ENCODE measurements at places on chromosomes 11 and 22.

- DNase-seq, result no peak
These were observed 37.6 kb upstream of the DBX1 start for GRCh38 chr11:20197881-20198280.

DNA sequence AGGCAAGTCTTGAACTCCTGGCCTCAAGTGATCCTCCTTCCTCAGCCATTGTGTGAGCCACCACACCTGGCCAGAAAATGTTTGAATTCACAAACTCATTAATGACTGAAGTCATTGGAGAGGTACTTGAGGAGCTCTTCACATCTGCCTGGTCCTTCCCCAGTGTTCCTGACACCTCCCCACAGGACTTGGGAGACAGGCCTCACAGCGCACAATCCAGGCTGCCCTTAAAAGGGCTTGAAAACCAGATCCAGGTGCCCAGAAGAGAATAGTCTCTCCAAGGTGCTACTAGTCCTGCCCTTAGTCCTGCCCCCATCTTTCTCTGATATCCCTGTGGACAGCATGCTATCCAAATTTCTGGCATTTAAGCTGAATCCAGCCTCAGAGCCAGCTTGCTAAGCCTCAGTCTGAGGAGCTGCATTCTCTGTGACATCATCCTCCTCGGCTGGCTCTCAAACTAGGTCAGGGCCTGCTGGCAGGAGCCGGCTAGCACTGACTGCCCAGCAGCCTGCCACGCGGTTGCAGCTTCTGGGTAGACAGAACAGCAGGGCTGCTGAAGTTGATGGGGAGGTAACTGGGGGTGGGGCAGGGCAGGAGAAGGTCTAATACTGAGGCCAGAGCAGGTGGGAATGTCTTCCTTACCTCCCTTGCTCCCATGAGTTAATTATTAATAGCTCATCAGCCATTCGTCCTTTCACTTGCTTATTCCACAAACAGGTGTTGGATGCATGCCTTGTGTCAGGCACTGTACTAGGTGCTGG, 35.3 kb upstream of the NECTIN1 start:
- peak; percentile 53 for DNase-seq

DNA sequence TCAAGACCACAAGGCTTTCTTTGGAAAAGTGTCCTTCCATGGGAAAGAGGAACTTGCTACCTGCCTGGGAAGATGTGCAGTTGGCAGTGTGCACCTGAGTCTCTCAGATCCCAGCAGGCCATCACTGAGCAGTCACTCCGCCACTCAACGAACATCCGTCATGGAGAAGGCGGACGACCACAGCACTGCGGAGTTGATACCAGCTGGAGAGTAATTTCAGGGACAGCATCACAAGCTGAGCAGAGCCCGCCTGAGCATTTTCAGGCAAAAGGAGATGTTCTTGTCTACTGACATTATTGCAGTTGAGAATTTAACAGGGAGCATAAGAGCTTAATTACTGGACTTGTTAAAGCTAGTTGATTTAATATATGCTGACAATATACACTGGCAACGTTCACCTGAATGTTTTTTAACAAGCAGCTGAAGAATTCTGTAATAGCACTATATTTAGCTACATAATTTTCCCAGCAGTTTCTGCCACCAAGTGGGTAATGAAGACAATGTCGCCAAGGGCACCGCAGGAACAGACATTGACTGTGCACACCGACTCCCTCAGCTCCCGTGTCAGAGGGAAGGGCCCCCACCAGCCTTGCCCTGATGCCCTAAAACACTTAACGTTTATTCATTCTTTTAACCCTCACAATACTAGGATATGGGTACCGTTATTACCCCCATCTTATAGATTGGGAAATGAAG, 52.4 kb upstream of the ARFGAP3 start:
- no peak for DNase-seq

- peak; percentile 58 for DNase-seq
These were observed 106.8 kb downstream of the RBFOX2 start for GRCh38 chr22:35921777-35922176.

- peak; percentile 47 for DNase-seq
These were observed at the start of gene MPPED2 for GRCh38 chr11:30586251-30587144. TSS of gene MPPED2 (minus strand) at chr11:30586353. CDS start at chr11:30580373, 5,980 bp downstream.

DNA sequence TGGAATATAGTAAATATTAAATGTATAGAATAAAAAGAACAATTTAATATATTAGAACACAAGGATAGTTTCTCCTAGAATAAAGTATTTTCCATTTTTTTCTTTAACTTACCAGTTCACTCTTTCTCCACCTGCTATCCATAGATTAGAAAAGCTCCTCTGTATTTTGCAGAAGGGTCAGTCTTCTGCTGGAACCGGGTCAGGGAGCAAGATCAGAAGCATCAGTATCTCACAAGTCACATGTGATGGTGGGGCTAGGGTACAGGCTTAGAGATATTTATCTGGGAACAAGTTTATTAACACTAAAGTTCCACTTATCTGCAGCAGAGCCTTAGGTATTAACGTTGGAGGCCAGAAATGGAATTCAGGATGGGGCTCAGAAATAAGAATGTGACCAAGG, 17.3 kb upstream of the OR52A1 start:
- DNase-seq, result no peak

DNA sequence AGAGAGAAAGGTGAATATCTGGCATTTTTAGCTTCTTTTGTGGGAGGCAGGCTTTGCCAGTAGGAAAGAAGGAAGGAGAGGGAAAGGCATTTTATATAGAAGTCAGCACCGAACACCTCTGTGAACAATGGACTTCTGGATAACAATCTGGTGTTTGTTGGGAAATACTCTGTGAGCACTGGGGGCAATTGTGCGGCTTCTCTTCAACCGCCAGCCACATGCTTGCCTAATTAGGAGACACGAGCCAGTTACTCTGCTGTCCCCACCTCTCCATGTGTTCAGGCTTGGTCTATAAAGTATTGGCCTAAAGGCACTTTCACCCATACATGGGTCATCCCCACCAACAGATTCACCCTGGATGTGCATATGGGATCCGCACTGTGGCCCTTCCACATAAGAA, 523.6 kb downstream of the NTM start:
- DNase-seq, result no peak

- peak; percentile 72 for DNase-seq
These were observed 4.6 kb upstream of the CCDC188 start for GRCh38 chr22:20155330-20156041.

- no peak for DNase-seq
These were observed 48.9 kb downstream of the ST14 start for GRCh38 chr11:130208241-130209127.

- peak; percentile 83 for DNase-seq
These were observed 2.9 kb upstream of the MTFP1 start for GRCh38 chr22:30422481-30423300.

- DNase-seq, result no peak
These were observed 239.5 kb upstream of the SORL1-AS1 start for GRCh38 chr11:121692236-121692635.

GRCh38 chr11:9498457-9499078, 37.8 kb downstream of the ZNF143 start:
- no peak for DNase-seq

- DNase-seq, result no peak
These were observed 19.8 kb upstream of the CDON start for GRCh38 chr11:126082251-126083109.

GRCh38 chr11:106092446-106092845, 15.0 kb downstream of the AASDHPPT start:
- DNase-seq, result no peak

- peak; percentile 26 for DNase-seq
These were observed 45.7 kb upstream of the KCNQ1OT1 start for GRCh38 chr11:2745511-2745910.

- no peak for DNase-seq
These were observed 68.6 kb upstream of the SORL1-AS1 start for GRCh38 chr11:121521145-121522042.

DNA sequence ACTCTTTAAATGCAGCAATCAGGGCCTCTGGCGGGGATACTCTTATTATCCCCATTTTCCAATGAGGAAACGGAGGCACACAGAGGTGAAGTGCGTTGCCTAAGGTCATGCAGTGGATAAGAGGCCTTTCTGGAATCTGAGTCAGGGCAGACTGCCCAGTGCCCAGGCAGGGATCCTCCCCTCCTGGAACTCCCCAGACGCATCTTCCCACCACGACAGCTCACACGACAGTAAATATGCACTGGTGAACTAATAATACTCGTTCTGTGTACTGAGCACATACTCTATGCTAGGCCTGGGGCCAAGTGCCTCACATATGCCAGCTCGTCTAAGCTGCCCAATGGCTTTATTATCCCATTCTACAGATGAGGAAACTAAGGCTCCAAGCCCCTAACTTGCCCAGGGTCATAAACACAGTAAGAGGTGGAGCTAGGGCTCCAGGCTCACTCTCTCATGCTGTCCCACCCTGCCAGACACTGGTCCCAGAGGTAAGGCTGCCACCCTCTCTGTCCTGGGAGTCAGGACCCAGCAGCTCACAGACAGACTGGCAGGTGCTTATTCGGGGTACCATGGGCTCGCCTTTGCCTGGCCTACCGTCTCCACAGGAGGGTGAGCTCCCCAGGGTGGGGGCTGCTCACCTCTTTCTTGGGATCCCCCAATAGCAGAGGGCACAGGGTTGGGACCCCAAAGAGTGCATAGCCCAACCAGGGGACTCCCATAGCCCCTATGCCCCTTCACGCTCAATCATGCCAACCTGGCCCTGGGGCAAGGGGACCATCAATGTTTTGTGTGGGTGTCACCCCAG, 2.3 kb downstream of the IL2RB start:
- no peak for DNase-seq

DNA sequence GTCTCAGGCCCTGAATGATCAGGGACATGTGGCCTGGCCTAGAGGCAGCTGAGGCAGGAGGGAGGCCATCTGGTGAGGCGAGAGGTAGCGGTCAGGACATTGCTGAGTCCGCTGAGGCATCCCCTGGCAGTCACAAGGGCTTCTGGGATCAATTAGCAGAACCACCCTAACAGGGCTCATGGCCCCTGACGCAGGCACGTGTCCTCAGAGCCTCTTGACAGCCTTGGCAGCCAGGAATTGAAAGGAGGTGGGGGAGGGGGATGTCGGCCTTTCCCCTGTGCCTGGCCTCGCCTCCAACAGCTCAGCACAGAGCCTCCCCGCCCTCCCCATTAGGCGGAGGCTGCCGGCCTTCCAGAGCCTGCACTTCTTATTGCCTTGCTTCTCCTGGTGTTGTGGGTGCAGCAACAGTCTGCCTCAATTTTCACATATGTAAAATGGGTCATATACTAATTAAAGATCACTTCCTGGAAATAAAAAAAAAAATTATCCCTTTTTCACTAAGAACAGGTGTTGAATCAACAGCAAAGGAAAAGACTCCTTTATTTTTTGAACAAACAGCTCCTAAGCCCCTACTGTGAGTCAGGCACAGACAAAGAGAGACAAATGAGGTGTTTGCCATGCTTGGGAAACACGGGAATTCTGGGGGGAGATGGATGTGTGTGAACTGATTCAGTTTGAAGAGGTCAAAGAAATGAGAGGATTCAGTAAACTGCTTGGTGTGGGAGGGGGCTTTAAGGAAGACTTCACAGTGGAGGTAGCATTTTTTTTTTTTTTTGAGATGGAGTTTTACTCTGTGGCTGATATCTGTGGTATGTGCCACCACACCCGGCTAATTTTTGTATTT, 55.3 kb downstream of the NFAM1 start:
- DNase-seq, result peak; percentile 86

GRCh38 chr11:3944198-3944597, 88.7 kb downstream of the STIM1 start:
- DNase-seq, result peak; percentile 31

- DNase-seq, result no peak
These were observed 54.4 kb downstream of the RRAS2 start for GRCh38 chr11:14304601-14305000.

GRCh38 chr11:112828421-112828820, 132.8 kb upstream of the NCAM1 start:
- no peak for DNase-seq

- no peak for DNase-seq
These were observed 90.4 kb downstream of the APIP start for GRCh38 chr11:34825670-34826383.
